ENCODE measurements at places on chromosomes 5 and 9.

- no peak for DNase-seq
These were observed 9.3 kb downstream of the LIX1 start for GRCh38 chr5:97133101-97133500.

DNA sequence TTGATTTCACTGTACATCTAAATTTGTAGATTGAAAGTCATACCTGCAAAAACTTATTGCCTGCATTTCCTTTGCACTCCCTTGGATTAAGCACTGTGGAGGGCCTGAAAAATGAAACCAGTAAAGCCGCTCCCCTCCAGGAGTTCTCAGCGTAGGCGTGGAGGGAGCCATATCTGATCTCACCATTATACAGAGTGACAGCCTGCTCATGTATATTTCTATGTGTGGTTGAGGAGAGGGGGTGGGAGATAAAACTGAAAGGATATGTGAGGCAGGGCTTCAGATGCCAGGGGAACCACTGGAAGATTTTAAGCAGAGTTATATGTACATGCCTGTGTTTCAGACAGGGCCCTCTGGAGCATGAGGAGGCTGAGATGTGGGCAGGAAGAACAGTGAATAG, 303.0 kb downstream of the MSX2 start:
- DNase-seq: no peak

DNA sequence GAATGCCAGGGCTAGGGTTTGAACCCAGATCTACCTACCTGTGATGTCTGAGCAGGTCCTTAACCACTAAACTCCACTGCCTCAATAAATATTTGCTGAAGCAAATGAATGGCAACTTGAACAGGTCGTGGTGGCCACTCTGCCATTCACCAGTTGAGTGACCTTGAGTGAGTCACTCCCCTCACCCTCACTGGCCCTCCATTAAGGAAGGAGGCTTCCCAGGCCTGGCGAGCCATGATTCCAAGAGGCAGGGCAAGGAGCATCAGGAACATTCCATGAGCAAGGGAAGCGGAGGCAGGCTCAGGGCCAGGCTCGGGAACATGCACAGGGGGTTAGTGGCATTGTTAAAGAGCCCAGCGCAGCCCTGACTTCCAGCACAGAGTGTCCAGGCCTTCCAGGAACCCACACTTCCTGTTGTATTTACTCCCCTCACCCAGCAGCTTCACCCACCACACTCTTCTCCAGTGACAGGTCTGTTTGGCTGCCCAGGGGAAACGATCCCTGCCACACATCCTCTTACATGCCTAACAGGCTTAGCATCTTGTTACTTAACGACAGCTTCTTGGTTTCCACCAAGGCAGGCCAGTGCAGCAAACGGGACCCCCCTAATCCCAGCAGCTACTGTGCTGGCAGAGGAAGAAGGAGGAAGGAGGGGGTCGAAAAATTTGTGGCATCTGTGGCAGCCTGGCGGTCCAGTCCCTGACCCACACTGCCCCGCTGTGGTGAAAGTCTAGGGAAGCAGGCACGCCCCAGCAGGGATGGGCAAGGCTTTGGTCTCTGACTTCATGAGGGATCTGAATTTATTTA, 43.7 kb upstream of the TTC1 start:
- peak; percentile 50 for DNase-seq

DNA sequence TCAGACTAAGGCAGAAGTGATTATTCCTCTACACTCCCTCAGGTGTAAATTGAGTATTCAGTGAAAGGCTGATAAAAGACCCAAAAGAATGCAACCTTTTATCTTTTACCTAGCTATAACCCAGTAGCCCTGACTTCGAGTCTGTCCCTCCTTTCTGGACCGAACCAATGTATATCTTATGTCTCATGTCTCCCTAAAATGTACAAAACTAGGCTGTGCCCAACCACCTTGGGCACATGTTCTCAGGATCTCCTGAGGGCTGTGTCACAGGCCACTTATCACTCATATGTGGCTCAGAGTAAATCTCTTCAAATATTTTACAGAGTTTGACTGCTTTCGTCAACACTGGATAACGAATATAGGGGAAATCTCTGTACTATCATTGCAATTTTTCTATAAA, 12.7 kb downstream of the FBXL17 start:
- DNase-seq: no peak

GRCh38 chr9:127198587-127198986, 66.0 kb upstream of the GARNL3 start:
- no peak for DNase-seq

DNA sequence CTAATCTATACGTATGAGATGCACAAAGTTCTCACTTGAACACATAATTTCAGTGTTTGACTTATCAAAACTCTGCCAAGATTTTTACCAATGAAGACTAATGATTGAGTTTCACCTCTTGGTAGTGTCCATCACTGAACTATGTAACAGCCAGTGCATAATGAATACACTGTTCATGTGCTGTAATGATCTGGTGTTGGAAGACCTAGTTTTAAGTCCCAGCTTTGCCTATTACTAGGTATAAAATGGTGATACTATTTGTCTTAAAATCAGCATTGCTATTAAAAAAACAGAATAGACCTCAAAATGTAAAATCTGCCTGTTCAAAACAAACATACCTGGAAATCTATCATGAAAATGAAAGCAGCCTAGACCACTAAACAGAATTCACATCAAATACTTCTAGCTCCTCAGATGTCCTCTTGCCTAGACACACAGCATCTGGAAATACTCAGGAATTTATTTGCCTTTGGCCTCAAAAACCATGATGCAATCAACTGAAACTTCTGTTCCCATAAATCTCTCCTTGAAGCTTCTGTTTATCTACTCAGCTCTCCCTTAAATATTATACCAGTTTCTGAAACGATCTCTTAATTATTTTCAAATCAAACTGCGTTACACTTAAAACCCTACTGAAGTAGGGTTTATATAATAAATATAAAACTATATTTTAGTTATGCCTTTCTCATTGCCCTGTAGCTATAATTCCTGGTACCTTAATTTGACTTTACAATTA, 38.1 kb downstream of the MRPS27 start:
- DNase-seq: no peak

DNA sequence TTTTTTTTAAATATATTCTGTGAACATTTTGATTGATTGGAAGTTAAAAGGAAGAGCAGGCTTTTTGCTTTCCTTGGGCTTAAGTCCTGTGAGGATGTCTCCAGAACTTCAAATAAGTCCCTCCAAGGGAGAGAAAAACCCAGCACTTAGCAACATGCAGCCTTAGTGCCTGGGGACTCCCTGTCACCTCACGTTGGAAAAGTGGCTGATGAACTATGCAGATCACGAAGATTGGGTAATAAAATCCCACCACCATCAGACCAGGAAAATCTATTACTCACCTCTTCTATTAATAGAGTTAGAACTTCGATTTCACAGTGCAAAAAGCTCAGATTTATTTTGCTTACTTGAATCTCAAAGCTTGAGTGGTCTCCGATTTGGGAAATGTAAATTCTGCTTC, 507.0 kb downstream of the MAT2B start:
- no peak for DNase-seq

GRCh38 chr9:116232424-116233159, 79.0 kb downstream of the PAPPA start:
- DNase-seq: no peak

DNA sequence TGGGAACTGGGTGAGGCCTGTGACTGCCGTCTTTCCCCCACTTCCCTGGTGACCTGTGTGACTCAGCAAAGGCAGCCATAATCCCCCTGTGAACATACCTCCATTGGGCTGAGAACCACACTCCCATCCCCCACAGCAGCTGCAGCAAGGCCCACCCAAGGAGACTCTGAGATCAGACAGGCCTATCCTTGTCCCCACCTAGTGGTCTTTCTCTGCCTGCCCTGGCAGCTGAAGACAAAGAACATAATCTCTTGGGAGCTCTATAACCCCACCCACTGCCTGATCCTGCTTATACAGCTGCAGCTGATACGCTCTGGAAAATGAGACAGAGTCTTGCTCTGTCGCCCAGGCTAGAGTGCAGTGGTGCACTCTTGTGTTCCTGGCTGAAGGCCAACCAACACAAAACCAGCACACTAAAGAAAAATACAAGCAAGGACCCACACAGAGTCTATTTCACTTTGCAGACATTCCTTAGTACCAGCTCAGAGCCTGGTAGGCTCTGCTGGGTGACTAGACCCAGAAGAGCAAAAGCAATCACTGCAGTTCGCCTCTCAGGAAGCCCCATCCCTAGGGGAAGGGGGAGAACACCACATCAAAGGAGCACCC, 106.7 kb downstream of the MCTP1 start:
- DNase-seq: no peak

DNA sequence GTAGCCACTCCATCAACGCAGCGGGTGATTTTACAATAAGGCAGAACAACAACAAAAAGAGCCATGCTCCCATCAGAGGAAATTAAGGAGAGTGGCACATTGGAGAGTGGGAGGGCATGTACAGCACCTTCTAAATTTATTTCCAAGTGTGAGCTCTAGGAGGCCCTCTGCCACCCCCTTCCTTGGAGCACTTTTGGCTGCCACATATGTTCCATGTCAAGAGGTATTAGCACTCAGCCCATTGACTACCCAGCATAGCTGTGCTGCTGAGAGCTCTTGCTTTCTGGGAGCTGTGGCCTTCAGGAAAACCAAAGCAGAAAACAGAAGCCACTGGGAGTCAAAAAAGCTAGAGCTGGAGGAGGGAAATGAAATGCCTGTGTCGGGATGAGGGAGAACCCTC, 200.2 kb upstream of the PANK3 start:
- no peak for DNase-seq

- peak; percentile 24 for DNase-seq
These were observed 292.5 kb downstream of the PARP8 start for GRCh38 chr5:50958852-50959457.

GRCh38 chr5:74153255-74153790, 487.2 kb downstream of the ENC1 start:
- no peak for DNase-seq

- DNase-seq: no peak
These were observed 39.1 kb downstream of the HMCN2 start for GRCh38 chr9:130304643-130305042.

- DNase-seq: no peak
These were observed 4.2 kb downstream of the MELK start for GRCh38 chr9:36576866-36577265.
